Bronchus fibroblast of lung (primary cell): ENCODE measurements at places on chromosomes 13 and 19. TPM values are rescaled to one million over a fixed set of nuclear protein-coding genes. Genes with fewer than 3 reads are reported as not detected.

The KRTDAP gene
- not detected in 2 replicates for total RNA-seq

The CEACAM1 gene
- not detected in 2 replicates for total RNA-seq

The HCST gene
- not detected in 2 replicates for total RNA-seq

The ZNF443 gene
- 0.89 and 1.0 TPM in 2 replicates for total RNA-seq
